Activated CD4-positive, alpha-beta T cell treated with anti-CD3 and anti-CD28 coated beads, Interleukin-2, amount 10 ng/mL, durations not matched to agents 24 days and 14 days (primary cell): ENCODE measurements at places on chromosomes 4 and X. TPM values are rescaled to one million over a fixed set of nuclear protein-coding genes. Genes with fewer than 3 reads are reported as not detected.

The SHROOM2 gene
- total RNA-seq: not detected in 2 replicates

The CDS1 gene
- total RNA-seq: not detected in 2 replicates

The CLIC2 gene
- 0.17 and 0.58 TPM in 2 replicates for total RNA-seq

The RIBC1 gene
- 0.44 and 0.54 TPM in 2 replicates for total RNA-seq

GRCh38 chr4:79267671-79268070 lies 58.2 kb downstream of the NAA11 start:
- H3K27ac ChIP-seq: no peak overlapping the region
- no peaks in the 10 kb centered on the region for H3K4me1 ChIP-seq
- no peak overlapping the region for H3K4me3 ChIP-seq
- no peaks in the 10 kb centered on the region for H3K27me3 ChIP-seq

DNA sequence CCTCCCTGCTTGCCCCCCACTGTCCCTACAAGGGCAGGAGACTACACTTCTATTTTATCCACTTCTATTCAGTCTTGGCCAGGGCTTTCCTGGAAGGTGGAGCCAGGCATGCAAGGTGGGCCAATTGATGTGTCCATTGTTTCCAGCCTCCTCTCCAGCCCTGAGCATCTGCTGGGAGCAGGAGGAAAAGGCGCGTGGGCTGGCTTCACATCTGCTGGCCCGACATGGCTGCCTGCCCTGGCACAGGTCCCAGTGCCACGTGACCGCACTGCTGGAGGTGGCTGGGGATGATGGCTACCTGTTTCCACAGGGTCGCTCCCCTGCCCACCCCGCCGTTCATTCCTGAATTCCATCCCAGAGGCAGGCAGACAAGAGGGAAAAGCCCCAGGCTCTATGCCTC lies 247.7 kb downstream of the AFAP1 start:
- H3K36me3 ChIP-seq: no peaks in the 10 kb centered on the region
- no peak overlapping the region for H3K27ac ChIP-seq
- H3K27me3 ChIP-seq: no peaks in the 10 kb centered on the region
- H3K4me3 ChIP-seq: no peak overlapping the region

GRCh38 chrX:132270699-132271098 lies 51.5 kb upstream of the RAP2C start:
- no peak overlapping the region for H3K27ac ChIP-seq
- H3K36me3 ChIP-seq: no peaks in the 10 kb centered on the region
- DNase-seq: no peak
- H3K4me3 ChIP-seq: no peak overlapping the region
- peaks cover 9% of the 10 kb centered on the region for H3K4me1 ChIP-seq

DNA sequence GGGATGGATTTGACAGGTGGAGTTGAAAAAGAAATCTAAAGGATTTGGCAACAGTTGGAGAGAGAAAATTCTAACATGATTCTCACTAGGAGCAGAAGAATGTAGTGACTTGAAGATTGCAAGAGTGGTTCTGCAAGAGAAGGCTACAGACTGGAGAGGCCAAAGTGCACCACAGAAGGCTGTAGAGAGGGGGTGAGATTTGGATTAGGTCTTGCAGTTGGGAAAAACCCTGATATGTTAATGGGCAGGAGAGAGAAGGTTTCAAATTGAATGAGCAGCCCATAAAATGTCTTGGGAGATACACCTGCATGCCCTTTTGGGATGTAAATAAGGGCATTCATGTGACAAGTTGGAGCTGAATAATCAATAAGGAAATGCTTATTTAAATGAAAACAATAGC lies 14.7 kb upstream of the VEGFD start:
- H3K4me1 ChIP-seq: no peaks in the 10 kb centered on the region
- H3K27me3 ChIP-seq: no peaks in the 10 kb centered on the region
- no peak overlapping the region for H3K4me3 ChIP-seq

DNA sequence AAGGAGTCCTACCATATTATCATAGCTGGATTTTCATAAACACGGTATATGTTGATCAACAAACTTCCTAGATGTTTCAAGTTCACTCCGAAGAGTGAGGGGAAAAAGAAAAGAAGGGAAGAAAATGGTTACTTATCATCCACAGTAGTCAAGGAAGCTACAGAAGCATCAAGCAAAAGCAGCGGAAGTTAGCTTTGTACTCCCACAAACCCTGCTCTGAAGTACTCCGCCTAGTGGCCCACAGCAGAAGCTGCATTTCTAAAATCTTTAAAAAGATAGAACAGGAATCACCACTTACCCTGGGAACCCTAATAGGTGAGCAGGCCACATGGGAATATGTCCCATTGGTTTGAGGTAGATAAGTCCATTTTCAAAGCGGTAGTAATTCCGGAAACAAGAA lies 28.5 kb upstream of the FRG1 start:
- peaks cover 8% of the 10 kb centered on the region for H3K27me3 ChIP-seq
- H3K27ac ChIP-seq: no peak overlapping the region
- no peaks in the 10 kb centered on the region for H3K4me1 ChIP-seq
- H3K36me3 ChIP-seq: no peaks in the 10 kb centered on the region
- DNase-seq: no peak

DNA sequence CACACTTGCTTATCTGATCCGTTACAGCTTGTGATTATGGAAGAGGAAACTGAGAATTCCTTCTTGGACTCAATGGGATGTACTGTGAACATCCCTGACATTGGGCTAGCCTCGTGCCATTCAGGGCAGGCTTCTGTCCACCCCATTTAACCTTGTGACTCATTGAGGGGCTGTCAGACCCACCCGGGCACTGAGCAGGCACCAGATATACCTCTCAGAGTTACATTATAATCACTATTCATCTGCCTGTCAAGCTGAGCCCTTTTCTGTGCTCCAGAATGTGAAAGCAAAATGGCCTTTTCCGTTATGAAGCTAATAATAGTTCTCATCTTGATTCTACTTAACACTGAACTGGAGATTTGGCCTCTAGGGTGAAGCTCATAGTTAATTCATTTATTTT lies 170.6 kb upstream of the SCML1 start:
- peaks cover 2% of the 10 kb centered on the region for H3K27me3 ChIP-seq
- no peak overlapping the region for H3K27ac ChIP-seq
- no peaks in the 10 kb centered on the region for H3K36me3 ChIP-seq
- H3K4me3 ChIP-seq: no peak overlapping the region
- no peak for DNase-seq

DNA sequence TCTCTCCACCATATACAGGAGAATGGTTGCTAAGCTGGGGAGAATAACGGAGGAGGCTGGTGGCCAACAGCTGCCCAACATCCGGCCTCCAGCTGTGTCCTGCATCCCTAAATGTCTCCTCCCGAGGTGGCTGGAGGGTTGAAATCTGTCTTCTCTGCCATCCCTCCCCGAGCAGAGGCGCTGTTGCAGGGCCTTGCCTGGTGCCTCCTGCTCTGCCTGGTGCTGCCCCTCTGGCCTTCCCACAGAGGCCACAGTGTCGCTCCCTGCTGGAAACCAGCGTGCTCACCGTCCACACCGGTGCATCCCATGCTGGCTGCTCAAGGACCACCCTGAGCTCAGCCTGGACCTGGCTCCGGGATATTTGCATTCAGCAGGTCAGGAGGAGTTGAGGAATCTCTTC lies 115.2 kb downstream of the ENPP6 start:
- no peaks in the 10 kb centered on the region for H3K4me1 ChIP-seq
- no peak overlapping the region for H3K27ac ChIP-seq
- no peak overlapping the region for H3K4me3 ChIP-seq
- no peaks in the 10 kb centered on the region for H3K36me3 ChIP-seq
- no peak for DNase-seq

DNA sequence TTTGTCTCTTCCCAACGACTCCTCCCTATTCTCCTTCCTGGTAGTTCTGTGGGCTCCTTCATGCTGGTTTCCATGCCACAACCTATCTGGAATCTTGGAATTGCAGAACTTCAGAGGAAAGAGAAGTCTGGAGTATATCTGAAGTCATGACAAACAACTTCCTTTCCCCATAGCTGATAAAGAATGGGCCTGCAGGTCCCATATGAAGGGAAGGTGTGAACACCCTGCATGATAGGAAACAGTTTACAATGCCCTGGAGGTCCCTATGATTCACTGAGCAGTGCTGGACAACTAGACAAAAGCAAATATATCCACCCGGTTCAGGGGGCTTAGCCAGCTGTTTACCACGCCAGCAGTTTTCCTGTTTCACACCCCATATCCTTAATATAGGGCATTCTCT lies 19.4 kb downstream of the FAM9C start:
- H3K4me3 ChIP-seq: no peak overlapping the region
- DNase-seq: peak; percentile 33
- no peaks in the 10 kb centered on the region for H3K27me3 ChIP-seq
- peaks cover 51% of the 10 kb centered on the region for H3K4me1 ChIP-seq
- no peaks in the 10 kb centered on the region for H3K36me3 ChIP-seq

DNA sequence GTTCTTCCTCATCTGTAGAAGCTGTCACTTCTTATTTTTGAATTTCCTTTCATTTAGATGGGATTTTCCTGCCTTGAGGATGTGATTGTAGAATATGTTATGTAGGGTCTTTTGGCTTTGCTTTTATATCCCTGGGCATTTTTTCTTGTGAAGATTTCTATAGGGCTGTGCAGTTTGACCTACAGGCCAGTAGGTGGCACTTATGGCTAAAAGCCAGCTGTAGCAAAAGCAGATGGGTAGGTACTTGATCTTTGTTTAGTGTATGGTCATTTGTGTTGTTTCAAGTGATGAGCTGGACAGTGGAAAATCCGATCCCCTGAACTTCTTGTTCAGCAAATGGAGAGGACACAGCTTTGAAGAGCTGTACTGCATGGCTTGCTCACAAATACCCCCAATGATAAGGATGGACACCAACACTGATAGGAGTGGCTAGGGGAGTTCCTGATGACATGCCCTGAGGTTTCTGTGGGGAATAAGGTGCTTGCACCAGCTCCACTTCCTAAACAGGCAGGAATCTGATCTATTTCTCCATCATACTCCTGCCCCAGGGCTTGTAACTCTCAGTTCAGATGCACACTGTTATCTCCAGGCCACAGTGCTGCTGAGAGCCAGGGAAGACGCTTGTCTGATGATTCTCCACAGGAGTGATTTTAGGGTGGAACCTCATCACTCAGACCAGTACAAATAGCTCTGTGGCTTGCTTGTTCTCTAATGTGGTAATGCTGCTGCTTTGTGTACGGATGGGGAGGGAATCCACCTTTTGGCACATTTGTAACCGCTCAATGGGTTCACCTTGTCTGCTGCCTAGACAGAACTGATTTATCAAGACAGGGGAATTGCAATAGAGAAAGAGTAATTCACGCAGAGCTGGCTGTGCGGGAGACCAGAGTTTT lies 417.1 kb upstream of the MAGEB16 start:
- H3K4me1 ChIP-seq: no peaks in the 10 kb centered on the region
- H3K27ac ChIP-seq: no peak overlapping the region
- H3K27me3 ChIP-seq: no peaks in the 10 kb centered on the region
- no peak for DNase-seq
- H3K36me3 ChIP-seq: no peaks in the 10 kb centered on the region
- no peak overlapping the region for H3K4me3 ChIP-seq

DNA sequence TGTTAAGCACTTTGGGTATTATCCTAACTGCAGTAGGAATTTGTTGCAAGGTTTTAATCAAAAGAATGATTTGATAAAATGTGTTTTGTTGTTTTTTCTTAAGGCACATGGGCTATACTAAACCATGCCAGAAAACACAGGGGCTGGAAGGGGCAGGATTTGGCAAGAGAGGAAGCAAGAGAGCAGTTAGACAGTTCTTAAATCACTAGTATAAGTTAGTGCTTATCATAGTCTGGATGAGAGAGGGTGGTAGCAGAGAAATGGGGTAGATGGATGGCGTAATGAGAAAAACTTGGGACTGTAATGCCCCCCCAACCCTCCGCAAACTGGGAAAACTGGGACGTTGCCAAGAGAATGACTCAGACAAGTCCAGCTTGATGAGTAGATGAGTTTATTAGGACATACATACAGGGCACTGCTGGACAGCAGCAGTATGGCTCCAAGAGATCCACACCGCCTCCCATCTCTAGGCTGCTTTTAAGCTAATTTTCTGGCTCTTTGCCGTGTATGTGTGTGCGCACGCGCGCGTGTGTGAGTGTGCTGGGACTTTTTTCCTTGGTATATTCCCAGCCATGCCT lies 151.5 kb downstream of the PDLIM5 start:
- no peak overlapping the region for H3K27ac ChIP-seq
- H3K4me1 ChIP-seq: no peaks in the 10 kb centered on the region
- no peak overlapping the region for H3K4me3 ChIP-seq
- no peaks in the 10 kb centered on the region for H3K27me3 ChIP-seq
- H3K36me3 ChIP-seq: no peaks in the 10 kb centered on the region
